Posterior vena cava (tissue), 2 donors: ENCODE measurements at places on chromosomes 3 and 15. TPM values are rescaled to one million over a fixed set of nuclear protein-coding genes. Genes with fewer than 3 reads are reported as not detected.

Gene LRRC15
- total RNA-seq: 3.0 TPM

Gene PRSS50
- total RNA-seq: not detected

Gene FAM3D
- not detected for total RNA-seq

Gene IL17RC
- 31.9 TPM for total RNA-seq

Gene CFAP20DC
- not detected for total RNA-seq

Gene CCDC54
- not detected for total RNA-seq

Gene DGKG
- 16.7 TPM for total RNA-seq

Gene DIS3L
- total RNA-seq: 24.3 TPM

Gene ITIH1
- total RNA-seq: 2.6 TPM

Gene RRP9
- 14.9 TPM for total RNA-seq

Gene COL8A1
- total RNA-seq: 105 TPM

Gene DNAH1
- total RNA-seq: 9.4 TPM

Gene A4GNT
- not detected for total RNA-seq

Gene KLHL40
- not detected for total RNA-seq

Gene HCLS1
- total RNA-seq: 72.0 TPM

Gene ZBTB47
- total RNA-seq: 109 TPM

- no peak for DNase-seq
These were observed 63.2 kb downstream of the CFAP20DC start for GRCh38 chr3:58986654-58987053.

GRCh38 chr3:106030627-106030963 lies 161.8 kb upstream of the CBLB start:
- DNase-seq: no peak

- DNase-seq: no peak
These were observed 691.1 kb downstream of the SI start for GRCh38 chr3:164387236-164387635.

- DNase-seq: no peak
These were observed 42.6 kb upstream of the GCSAM start for GRCh38 chr3:112175646-112176045.

GRCh38 chr15:89361451-89362202 lies 27.0 kb upstream of the POLG start:
- DNase-seq: peak; percentile 92

DNA sequence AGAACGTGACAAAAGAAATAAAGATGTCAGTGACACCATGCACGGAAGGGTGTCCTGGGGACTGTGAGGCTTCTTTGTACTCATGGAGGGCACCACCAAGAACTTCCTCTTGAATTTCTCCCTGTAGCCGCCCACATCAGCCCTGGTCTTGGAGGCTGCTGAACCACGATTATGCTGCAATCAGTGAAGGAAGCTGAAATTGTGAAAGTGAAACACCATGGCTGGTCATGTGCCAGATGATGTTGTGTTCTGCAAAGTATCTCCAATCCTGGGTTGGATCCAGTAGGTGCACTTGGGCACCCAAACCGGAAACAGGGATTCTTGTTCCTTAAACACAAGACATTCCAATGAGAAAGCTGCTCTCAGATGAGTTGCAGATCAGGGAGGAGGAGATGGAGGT lies 104.4 kb upstream of the GOLGA6L6 start:
- DNase-seq: no peak

DNA sequence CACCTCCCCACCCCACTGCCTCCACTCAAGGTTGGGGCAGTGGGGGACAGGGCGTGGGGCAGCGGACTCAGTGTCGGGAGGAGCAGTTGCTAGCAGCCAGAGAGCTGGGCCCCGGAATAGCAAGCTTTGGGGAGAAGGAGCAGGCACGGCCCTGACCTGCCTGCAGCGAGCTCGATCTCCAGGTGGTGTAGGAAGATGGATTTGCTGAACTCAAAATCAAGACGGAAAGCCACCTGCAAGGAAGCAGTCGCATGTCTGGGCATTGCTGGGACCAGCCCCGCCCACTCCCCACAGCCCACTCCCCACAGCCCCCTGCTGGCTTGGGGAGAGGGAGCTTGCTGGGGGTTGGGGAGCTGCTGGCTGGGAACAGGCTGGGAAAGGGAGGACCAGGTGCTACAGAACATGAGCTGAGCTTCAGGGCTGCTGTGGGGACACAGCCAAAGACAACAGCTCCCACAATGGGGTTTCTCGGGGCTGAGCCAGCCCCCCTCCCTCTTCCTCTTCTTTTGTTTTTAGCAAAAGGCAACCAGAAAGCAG lies 38.0 kb downstream of the FEM1B start:
- peak; percentile 40 for DNase-seq

DNA sequence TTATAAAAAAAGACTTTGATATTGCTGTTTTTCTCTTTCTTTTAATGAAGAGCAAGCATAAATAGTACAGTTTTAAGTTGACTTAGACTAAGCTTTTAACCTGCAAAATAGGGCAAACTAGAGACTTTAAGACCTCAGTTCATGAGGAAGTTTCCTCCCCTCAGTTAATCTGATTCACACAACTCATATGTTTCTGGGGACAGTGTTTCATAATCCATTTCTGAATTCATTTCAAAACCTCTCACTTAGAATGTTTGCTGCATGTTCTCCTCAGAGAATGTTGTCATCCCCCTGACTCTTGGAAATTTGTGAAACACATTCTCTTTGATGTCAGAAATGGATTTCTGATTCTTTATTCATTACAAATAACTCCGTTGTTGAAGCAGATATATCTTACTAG lies 79.3 kb upstream of the SKOR1 start:
- no peak for DNase-seq

- peak; percentile 89 for DNase-seq
These were observed 36.3 kb downstream of the CHST14 start for GRCh38 chr15:40506964-40507571.

DNA sequence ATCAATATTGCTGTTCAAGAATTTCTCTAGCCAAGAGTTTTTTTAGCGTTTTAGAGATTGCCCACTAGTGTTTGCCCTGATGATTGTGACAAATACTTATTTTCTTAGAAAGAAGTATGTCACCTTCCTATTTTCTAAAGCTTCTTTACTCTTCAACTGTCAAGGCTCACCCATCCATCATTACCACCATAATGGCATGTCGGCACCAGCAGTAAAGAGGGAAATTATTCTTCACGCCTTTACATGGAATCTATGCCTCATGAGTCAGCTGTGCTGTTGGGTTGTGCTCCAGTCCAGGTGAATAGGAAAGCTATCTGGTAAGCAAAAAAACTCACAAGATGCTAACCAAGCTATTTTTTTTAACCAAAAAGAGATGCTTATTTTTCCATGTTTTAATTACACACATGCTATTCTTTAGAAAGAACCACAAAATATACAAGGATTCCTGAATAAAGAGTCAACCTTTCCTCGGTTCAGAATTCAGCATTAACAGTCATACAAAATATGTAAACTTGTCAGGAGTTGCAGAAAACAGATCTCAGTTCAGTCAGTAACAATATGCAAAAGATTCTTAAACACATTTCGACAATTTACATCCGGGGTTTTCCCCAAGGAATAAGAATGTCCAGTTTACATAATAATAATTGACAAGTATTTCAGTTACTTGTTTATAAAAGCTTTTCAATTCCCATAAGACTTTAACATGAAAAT lies 128.0 kb downstream of the ATP8B4 start:
- no peak for DNase-seq

DNA sequence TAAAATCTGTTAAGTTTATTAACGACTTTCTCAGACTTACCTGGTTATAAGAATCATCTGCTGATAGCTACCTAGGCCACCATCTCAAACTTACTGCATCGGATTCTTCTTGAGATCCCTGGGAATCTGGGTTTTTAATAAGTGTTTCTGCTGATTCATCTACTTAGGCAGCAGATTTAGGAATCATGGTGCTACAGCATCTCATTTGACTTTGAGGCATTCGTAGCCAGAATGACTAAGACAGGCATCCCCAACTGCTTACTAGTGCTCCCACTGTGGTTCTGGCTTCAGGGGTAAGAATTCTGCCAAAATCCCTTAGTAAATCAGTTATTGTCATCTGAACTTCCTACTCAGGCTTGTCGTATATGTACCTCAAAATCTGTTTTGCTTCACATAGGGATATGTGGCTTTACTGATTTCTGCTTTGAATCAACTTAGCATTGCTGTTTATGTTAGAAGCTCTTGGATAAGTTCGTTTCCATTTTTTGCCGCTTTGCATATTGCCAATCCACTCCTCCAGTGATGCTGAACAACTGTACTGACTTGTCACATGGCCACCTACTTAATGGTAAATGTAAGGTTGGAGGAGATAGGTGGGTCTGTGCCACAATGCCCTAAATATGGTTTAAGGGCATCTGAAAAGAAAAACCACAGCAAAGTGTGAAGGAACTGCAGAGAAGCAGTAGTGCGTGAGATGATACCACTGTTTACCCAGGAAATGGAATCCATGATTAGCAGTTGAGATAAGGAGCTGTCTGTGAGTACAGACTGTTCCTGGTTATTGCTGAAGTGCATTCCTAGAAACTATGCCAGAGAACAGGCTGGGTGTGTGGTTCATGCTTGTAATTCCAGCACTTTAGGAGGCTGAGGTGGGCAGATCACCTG lies 60.3 kb downstream of the MAP6D1 start:
- DNase-seq: no peak

GRCh38 chr3:7615043-7615442 lies 754.1 kb downstream of the GRM7 start:
- no peak for DNase-seq

DNA sequence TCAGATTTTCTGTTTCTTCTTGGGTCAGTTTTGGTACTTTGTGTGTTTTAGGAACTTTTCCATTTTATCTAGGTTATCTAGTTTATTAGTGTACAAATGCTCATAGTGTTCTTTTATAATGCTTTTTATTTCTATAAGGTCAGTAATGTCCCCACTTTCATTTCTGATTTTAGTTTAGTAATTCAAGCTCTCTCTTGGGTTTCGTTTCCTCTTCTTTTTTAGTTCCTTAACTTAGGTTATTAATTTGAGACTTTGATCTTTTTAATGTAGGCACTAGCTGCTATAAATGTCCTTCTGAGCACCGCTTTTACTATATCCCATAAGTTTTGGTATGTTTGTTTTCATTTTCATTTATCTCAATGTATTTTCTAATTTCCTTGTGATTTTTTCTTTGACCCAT lies 27.0 kb upstream of the CD200R1L start:
- no peak for DNase-seq

GRCh38 chr15:87907676-87908446 lies 348.7 kb downstream of the NTRK3 start:
- DNase-seq: no peak

- no peak for DNase-seq
These were observed 3.0 kb downstream of the HDC start for GRCh38 chr15:50262533-50262932.

GRCh38 chr15:73851689-73852088 lies 21.7 kb upstream of the TBC1D21 start:
- DNase-seq: no peak

GRCh38 chr3:66598168-66598567 lies 97.3 kb upstream of the LRIG1 start:
- no peak for DNase-seq

- no peak for DNase-seq
These were observed 139.0 kb upstream of the LIPC start for GRCh38 chr15:58292751-58293175.

DNA sequence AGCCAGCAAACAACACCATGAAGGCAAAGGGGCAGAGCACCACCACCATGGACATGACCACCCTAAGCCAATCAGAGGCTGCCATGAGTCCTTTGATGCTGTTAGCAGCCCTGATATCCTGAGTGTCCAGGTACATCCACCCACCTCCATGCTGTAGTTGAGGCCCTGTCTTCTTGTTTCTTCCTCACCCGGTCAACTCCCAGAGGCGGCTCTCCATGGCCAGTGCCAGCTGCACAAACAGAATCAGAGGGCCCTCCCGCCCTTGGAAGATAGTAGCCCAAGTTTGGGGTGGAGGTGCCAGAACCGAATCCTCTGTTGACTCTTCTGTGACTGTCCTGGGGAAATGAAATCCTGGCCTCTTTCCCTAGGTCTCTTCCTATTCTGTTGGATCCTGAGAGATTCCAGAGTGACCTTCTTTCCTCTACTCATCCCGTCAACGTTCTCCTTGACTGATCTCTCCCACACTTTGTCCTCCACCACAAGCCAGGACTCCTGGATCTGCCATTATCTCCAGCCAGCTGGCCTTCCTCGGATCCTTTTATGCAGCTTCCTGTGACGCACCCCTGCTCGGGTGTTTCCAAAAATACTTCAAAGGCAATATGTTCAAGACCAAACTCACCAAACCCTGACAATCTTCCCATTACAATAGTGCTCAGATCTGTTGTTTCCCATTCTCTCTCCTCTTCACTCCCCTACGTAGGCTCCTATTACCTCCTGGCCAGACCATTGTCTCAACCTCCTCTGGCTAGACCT lies 45.4 kb upstream of the DLG1 start:
- DNase-seq: peak; percentile 55

- no peak for DNase-seq
These were observed 293.2 kb downstream of the FGF12 start for GRCh38 chr3:192434186-192434585.

DNA sequence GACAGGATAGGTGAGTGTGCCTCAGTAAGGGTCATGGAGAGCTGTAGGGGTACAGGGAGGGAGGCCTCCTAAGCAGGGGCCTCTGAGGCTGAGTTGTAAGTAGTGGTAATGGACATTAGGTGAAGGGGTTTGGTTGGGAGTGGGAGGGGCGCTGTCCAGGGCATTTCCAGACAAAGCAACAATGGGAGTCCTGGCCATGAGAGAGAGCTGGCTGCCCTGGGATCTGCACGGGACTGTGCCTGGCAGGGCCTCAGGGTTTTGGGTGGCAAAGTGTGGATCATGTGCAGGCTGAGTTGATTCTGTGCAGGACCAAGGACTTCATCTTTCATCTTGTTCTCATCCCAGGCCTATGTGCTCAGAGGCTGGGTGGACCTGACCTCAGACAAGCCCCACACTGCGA lies 4.6 kb downstream of the TTC21A start:
- DNase-seq: no peak

DNA sequence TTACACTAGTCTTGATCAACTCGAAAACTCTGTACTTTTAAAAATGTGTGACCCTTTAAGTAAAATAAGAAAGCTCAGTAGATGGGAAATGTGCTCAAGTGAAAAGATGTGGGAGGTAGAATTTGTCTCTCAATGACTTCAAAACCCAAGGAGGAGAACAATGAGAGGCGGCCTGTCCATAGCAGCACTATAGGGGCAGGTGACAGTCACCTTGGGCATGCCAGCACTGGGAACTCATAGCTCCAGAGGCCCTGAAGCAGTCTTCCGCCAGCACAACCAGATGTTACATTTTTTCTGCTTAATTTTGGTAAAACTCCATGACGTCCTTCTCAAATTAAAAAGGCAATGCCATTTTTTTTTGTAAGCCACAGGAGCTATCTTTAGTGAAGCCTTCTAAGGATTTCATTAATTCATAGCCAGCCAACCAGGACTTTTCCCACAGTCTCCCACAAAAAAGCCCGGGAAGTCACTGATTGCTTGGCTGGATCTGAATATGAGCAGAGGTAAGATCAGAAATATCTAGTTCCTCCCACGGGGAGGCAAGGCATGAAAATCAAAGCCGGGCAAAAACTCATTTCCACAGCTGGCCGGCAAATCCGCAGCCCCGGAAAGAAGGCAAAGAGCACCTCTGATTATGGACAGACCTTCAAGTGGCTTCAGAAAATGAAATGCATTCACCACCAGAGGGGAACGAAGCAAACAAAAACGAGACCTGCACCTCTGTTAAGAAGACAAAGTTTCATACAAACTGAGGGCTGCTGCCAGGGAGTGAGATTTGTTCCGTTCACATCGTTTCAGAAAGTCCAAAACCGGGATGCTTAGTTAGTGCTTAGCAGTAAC lies 10.5 kb downstream of the IL17RD start:
- no peak for DNase-seq
